ENCODE measurements at places on chromosomes 1 and 21.

DNA sequence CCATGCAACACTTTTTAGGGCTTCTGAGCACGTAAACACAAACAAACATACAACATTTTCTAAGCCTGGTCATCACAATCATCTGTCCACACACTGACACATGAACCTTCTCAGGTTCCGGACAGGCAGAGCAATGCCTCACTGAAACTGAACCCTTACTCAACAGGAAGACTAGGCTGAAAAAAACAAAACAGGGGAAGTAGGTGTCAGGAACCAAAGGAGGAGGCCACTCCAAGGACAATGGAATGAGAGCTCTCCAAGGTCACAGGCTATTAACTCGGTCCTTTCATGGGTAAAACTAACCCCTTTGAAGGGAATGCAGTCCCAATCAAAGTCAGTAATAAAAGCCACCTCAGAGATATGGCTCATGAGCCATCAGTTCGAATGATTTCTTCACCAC lies 76.6 kb downstream of the FAM78B start:
- DNase-seq = no peak

DNA sequence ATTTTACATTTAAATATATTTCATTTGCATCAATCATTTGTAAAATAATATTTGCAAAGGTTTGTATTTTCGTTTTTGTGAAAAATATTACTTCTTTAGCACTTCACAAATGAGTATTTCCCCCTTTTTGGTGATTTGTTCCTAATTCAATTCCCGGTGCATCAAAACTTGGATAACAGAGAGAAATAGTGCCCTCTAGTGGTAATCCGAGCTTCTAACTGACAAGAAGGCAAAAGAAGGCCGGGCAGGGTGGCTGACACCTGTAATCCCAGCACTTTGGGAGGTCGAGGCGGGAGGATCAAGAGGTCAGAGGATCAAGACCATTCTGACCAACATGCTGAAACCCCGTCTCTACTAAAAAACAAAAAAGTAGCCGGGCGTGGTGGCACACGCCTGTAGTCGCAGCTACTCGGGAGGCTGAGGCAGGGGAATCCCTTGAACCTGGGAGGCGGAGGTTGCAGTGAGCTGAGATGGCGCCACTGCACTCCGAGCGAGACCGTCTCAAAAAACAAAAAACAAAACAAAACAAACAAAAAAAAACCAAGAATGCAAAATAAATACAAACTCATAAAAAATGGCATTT lies 137.7 kb downstream of the COL11A1 start:
- DNase-seq = peak; percentile 3

GRCh38 chr1:38589036-38589435 lies 270.5 kb downstream of the RRAGC start:
- no peak for DNase-seq

GRCh38 chr1:227909188-227909587 lies 38.5 kb downstream of the WNT9A start:
- no peak for DNase-seq

DNA sequence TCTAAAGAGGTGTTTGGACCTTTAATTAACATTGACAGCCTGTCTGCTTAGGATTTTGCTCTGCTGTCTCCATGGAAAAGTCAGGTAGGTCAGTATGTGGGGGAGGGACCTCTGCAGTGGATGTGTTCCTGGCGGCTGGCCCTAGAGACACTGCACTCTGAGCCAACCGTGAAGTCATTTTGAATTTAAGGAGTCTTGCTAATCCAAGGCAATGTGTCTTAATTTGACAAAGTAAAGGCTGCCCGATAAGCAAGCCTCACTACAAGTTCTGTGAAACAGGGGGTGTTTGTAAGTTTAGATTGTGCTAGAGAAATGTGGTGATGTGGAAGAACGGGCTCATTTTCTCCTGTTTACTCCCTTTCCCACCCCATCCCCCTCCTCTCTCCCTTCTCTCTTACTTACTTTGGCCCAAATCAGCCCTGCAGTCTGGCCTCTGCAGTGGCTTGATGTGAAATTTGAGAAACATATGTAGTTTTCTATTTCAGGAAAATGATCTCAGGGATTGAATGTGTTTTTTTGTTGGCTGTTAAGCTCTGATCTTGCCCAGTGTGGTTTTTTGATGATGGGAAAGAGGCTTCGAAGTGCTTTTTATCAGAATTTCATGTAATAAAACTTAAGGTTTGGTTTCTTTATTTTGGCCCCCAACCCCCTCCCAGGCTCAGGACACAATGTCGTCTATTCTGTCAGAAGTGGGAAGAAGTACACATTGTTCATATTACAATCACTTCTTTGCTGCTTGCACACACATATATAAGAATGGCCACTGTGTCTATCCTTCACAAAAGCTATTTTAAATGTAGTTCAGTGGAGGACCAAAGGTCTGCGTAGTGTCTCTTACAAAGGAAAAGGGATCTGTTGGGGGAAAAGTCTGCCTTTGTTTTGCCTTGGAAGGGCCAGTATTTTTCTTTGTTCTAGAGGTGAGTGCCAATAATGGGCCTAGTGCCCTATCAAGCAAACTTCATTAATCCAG lies 96.6 kb downstream of the FGGY start:
- peak; percentile 92 for DNase-seq

DNA sequence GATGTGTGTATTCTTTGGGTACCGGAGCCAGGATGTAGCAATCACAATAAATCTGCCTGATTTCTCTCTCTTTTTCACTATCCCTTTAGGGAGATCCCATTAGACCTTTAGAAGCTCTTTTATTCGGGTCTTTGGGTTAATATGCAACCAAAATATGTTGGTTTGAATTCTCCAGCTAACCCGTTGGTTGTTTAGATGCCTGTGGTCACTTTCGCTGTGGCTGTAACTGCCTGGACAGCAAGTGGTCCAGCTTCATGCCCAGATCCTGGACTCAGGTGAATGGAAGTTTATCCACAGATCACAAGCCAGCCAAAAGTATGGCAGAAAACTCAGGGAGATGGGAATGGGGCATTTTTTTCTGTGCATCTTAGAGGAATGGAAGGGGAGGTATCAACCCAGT lies 12.3 kb downstream of the KAZN start:
- DNase-seq = no peak
